ENCODE measurements at places on chromosomes 5 and 9. TPM values are rescaled to one million over a fixed set of nuclear protein-coding genes. Genes with fewer than 3 reads are reported as not detected.

DNA sequence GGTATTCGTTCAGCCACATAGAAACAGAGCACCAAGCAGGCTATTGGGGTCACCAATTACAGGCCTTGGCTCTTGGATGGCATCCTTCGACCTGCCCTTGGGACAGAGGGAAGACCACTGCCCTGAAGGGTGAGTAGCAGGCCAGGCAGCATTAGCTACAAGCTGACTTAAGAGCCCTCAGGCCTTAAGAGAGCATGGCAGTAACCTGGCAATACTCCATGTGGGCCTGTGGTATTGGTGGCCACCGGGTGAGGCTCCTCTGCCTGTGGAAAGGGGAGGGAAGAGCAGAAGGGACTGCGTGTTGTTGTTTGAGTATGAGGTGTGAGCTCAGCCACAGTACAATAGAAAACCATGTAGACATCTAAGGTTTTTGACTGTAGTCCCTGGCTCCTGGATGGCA is 170.6 kb downstream of the MCTP1 start:
- DNase-seq, result no peak

GRCh38 chr9:111076519-111076918 is 38.2 kb upstream of the LPAR1 start:
- no peak for DNase-seq

The RFX3 gene
- 1.6 TPM for total RNA-seq

GRCh38 chr5:75756211-75756610 is 39.0 kb upstream of the POC5 start:
- DNase-seq, result no peak

The UNC5A gene
- total RNA-seq, result 1.2 TPM

- DNase-seq, result no peak
Measured at GRCh38 chr5:35212122-35212982, 17.9 kb downstream of the PRLR start.

The SLCO4C1 gene
- 0.63 TPM for total RNA-seq

The DMRT3 gene
- 1.4 TPM for total RNA-seq

DNA sequence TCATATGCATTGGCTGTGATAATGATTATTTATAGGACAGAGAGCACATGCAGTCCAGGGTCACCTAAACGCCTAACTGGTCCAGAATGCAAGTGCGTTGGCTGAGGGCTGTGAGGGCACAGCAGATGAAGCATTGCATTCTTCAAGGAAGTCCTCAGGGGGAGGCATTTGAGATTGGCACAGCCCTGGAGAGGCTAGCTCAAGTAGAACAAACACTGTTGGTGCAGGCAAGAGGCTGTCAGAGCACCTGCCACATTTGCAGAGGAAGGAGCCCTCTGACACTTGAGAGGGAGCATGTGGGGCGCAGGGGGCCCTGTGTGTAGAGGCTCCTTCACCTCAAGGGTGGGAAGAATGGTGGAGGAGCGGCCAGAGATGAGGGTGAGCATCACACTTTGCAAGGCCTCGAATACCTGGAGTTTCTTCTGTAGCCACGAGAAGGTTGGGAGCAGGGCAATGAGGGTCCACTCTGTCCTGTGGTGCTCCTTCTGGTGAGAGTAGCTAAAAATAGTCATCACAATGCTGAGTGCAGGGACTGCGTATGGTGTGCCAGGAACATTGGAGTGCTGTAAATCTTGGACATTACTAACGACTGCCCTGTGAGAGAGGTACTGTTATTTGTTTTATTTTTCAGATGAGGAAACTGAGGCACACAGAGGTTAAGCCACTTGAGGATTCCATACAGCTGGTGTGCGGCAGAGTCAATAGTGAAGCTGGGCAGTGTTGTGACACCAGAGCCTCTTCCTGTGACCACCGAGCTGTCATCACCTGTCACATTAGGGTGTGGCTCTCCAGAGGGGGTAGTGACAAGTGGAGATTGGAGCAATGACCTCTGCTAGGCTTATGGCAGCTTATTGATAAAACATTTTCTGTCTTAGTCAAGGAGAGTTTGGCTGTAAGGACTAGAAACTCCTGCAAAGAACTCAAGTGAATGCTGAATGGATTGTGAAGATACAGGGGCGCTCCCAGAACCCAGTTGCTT is 100.2 kb downstream of the PIP5K1B start:
- DNase-seq, result no peak

- peak; percentile 52 for DNase-seq
Measured at GRCh38 chr9:126630458-126631237, 16.9 kb downstream of the LMX1B start.

DNA sequence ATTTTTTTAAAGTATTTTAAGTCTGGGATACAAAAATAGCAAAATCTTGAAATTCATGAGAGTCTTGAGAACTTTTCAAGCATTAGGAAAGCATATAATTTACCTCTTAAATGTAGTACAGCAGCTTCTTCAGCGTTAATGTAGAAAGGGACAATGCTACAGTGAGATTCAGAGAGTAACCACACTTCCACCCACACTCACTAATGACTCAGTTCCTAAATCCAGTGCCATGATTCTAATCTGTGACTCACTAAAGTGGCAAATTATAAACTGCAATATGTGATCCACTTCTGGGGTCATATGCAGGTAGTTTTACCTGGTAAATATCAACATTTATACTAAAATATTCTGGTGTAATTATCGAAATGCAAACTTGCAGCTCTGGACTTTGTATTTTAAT is 434.5 kb upstream of the TUSC1 start:
- DNase-seq, result no peak

- no peak for DNase-seq
Measured at GRCh38 chr5:28648108-28648507, 1609.7 kb upstream of the CDH9 start.

The FRMPD1 gene
- total RNA-seq, result not detected

GRCh38 chr9:35859990-35860339 is 10.2 kb downstream of the OR13J1 start:
- no peak for DNase-seq
